ENCODE measurements at places on chromosomes 13 and 19.

DNA sequence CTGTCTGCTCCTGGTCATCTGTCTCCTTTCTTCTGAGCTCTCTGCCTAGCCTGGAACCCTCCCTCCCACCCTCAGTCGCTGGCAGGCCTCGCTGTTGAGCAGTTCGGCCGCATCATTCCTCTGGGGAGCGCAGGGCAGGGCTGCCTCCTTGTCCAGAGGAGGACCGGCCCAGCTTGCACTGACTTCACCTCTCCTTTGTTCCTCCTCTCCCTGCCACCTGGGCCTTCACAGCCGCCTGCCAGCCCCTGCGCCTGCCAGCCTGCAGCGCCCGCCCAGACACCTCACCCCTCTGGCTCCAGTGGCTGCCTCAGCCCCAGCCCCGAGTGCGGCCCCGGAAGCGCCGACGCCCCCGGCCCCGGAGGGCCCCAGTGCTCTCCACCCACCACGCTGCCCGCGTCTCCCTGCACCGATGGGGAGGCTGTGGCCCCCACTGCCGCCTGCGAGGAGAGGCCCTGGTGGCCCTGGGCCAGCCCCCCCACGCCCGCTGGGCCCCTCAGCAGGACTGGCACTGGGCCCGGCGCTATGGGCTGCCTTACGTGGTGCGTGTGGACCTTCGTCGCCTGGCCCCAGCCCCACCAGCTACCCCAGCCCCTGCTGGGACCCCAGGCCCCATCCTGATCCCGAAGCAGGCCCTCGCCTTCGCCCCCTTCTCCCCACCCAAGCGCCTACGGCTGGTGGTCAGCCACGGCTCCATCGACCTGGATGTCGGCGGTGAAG is 7.2 kb downstream of the KMT5C start:
- no peak for DNase-seq

DNA sequence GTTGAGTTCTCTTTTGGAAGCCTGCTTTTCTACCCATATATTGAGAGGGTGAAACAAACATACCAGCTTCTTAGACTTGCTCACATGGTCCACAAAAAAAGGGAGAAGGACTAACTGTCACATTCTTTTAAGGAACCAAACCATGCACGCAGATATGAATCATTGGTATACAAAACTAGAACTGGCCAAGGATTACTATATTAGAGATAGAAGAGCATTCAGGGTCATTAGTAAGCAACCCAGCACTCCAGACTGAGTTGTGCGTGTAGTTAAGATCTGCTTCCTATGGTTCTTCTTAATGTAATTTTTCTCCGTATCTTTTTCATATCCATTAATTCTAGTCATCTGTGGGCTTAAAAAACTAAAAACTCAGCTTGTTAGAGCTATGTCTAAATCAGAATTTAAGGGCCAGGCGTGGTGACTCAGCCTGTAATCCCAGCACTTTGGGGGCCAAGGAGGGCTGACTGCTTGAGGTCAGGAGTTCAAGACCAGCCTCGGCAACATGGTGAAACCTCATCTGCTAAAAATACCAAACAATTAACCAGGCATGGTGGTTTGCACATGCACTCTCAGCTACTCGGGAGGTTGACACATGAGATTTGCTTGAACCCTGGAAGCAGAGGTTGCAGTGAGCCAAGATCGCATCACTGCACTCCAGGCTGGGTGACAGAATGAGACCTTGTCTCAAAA is 19.6 kb downstream of the ALG5 start:
- no peak for DNase-seq

- no peak for DNase-seq
These were observed 1567.3 kb downstream of the SLITRK5 start for GRCh38 chr13:89238496-89238895.

DNA sequence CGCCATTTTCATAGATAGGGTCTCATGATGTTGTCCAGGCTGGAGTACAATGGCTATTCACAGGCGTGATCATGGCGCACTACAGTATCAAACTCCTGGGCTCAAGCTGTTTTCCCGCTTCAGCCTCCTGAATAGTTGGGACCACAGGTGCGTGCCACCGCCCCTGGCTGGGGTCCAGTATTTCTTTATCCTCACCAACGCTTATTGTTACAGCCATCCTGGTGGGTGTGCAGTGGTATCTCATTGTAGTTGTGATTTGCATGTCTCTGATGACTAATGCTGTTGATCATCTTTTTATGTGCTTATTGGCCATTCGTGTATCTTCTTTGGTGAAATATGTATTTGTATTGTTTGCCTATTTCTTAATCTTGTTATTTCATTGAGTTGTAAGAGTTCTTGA is 49.0 kb downstream of the SIPA1L3 start:
- no peak for DNase-seq

DNA sequence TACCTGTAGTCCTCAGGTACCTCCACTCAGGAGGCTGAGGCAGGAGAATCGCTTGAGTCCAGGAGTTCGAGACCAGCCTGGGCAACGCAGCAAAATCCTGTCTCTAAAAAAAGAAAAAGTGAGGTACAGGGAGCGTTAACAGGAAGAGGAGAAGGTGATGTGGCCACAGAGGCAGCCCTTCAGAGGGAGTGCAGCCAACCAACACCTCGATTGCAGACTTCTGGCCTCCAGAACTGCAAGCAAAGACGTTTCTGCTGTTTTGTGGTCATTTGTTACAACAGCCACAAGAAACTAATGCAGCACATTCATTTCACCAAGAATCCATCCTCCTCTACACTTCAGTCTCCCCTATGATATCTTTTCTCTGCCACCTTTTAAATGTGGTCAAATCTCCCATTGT is 145.2 kb downstream of the USP12 start:
- DNase-seq: no peak

- peak; percentile 83 for DNase-seq
These were observed 35.8 kb upstream of the MEDAG start for GRCh38 chr13:30870049-30870884.

GRCh38 chr19:1847348-1847683 is 967 bp downstream of the REXO1 start:
- no peak for DNase-seq

- DNase-seq: no peak
These were observed 820.6 kb downstream of the PCDH9 start for GRCh38 chr13:66409542-66409941.

- DNase-seq: no peak
These were observed 6.7 kb upstream of the MICU2 start for GRCh38 chr13:21610687-21611086.

DNA sequence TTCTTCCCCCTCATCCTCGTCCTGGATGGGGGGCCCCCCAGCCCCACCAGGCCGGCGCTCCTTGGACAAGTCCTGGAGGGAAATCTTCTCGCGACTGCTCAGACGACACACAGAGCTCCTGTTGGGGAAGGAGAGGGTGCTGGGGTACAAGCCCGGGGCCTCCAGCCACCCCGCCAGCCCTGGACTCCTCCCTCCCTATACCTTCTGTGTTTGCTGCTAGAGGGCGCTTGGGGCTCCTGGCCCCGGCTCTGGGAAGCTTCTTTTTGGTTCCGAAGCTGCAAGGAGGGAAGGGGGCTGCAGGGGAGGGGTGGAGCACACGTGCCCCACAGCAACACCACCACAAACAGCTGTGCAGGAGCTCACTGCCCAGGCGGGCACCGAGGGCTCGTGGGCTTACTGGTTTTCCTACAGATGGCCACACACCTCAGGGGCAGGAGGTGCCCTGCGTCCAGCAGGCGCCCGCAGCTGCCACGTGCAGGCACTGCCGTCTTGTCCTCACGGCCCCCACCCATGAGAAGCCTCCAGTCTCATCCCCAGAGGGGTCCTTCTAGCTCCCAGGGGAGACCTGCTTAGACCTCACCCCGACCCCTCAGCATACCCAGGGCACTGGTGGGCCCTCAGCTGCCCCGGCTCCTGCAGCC is 20.5 kb downstream of the EPS8L1 start:
- DNase-seq: no peak

- DNase-seq: no peak
These were observed 25.1 kb downstream of the AP1M1 start for GRCh38 chr19:16222806-16223205.

GRCh38 chr19:41443813-41444455 is 978 bp downstream of the ERICH4 start:
- peak; percentile 30 for DNase-seq

DNA sequence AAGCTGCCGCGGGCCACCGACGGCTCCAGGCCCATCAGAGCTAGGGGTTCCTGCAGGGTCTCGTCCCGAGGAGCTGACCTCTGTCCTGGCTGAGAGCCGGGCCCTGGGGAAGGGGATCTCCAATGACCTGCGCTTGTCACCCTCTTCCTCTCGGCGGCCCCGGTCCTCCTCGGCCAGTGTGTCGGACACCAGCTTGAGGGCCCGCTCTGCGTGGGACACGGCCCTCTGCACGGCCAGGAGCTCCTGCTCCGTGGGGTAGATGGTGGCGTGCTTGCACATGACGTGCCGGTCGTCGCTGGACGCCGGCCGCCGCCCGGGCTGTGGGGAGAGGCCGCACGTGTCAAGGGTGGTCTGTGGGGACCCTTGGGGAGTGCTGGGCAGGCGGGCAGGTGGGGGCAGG is 32.7 kb upstream of the MATK start:
- no peak for DNase-seq

DNA sequence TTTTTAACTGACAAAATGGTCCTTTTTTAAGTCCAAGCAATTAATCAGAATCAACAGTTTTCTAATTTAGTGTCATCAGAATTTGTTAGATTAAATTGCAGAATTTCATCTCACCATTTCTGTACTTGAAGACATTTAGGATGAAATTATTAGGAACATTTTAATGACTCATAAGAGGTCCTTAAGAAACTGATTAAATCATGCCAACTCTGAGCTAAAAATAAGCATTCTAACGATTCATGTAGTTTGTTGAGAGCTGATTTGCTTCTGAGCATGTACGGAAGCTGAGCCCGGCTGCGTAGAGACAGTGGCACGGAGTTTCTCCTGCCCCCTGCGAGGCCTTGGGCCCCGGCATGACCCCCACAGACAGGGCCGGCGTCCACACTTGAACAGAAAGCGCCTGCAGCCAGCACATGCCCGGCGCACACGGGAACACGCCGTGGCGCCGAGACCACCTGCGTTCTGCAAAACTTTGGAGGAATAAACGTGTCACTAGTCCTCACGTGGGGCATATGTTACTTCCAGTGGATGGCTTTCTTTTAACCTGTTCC is 89.7 kb upstream of the MCF2L start:
- no peak for DNase-seq

GRCh38 chr19:23547816-23548430 is 139.1 kb downstream of the ZNF675 start:
- no peak for DNase-seq

- DNase-seq: no peak
These were observed 37.4 kb upstream of the KLF12 start for GRCh38 chr13:74171641-74172040.

- no peak for DNase-seq
These were observed 3.6 kb downstream of the IFT88 start for GRCh38 chr13:20570517-20570916.

- no peak for DNase-seq
These were observed 693.7 kb downstream of the UQCRFS1 start for GRCh38 chr19:28519218-28519779.

- peak; percentile 24 for DNase-seq
These were observed 22.0 kb upstream of the TPT1 start for GRCh38 chr13:45362939-45363338.

DNA sequence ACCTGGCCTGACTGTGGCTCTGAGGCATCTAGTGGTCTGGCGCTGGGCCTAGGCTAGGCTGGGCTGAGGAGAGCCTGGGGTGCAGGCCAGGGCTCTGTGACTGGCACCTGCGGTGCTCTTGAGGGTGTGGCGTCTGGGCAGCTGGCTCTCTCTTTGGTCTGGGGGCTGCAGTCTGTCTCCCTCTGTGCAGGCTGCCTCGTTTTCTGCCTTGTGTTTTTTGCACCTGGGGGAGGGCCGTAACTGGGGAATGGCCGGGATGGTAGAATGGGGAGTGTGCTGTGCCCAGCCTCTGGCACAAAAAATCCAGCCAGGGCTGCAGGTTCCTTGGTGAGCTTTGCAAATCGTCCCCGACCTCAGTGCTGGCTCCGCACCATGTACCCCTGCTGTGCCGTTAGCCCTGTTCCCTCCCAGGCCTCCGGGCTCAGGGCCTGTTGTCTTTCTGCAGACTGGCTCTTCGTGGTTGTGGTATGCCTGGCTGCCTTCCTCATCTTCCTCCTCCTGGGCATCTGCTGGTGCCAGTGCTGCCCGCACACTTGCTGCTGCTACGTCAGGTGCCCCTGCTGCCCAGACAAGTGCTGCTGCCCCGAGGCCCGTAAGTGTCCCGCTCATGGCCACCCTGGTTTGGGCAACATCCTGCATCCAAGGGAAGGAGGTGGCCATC is 6.5 kb upstream of the USF2 start:
- no peak for DNase-seq

DNA sequence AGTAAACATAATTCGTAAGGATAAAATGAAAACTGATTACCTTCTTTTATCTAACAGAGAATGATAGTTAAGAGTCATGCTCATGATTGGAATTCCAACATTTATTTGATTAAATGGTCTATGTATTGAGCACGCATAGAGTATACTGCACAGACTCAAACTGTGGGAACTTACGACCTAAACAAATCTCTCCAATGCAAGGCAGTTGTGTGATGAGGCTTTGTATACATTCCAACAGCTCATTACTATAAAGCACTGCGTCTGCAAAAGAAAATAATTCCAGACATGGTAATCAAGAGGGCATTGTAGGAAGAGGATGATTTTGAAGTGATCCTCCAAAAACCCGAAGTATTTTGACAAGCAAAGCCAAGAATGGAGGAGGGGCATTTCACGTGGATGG is 169.5 kb downstream of the NUFIP1 start:
- no peak for DNase-seq

DNA sequence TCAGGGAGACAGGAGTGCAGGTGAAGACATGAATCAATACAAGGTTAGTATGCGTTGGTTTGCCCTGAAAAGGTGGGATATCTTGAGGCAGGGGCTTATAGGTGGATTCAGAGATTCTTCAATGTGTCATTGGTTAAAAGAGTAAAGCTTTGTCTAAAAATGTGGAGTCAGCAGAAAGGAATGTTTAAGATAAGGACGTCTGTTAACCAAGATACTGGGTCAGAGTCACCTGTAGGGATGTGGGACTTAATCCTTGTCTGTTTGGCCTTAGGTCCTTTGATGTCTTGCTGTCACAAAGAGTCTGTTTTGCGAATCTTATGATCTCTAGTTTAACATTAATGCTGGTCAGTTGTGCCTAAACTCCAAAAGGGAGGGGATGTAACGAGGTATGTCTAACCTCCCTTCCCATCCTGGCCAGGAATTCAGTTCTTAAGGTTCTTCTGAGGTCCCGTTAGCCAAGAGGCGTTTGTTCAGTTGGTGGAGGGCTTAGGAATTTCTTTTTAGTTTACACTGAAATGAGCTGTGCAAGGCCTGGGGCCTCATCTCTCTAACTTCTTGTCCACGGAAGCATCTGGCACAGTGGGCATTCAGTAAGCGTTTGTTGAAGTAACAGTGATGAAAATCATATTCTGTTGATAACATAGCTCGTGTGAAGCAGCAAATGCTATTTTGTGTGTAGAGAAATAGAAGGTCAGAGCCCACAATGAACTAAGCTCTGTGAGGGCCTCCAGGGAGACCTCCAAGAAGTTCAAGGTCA is 96.2 kb upstream of the RNF113B start:
- no peak for DNase-seq
